ENCODE measurements at places on chromosomes 6 and 20.

DNA sequence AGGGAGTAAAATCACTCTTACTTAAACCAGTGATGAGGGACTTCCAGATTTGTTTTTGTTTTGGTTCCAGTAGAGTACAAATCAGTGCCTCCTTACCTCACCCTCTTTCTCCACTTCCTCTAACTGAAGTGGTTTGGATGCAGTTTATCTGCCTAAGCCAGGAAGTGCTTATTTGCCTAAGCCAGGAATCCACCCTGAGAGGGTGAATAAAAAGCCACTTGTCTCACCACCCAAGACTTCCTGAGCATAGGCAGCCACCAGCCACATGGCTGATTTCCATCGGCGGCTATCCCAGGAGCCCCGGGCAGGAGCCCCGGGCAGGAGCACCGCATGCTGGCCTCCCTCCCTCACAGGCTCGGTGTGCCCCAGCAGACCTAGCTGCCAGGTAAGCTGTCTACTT is 12.0 kb downstream of the LRP11 start:
- DNase-seq = no peak

DNA sequence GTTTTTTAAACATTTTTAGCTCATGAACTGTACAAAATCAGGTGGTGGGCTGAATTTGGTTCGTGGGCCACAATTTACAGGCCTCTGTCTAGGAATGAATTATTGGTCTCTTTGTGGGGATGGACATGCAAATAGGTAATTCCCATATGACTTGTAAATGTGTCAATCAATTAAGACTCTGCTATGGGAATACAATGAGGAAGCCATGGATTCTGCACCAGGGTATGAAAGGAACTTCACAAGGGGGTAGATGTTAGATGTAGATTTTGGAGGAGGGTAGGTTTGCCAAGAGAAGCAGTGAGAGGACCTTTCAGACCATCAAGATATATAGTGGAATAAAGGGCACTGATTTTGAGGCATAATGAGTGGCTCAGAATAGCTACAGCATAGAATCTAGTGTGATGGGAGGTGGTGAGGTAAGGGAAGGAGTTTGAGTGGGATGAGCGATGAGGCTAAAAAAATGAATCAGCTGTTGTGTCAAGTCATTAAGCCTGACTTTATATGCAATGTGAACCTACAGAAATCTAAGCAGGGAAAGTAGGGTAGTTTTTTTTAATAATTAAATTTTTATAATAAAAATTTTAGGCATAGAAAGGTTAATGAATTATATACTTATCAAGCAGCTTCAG is 32.6 kb upstream of the RNF182 start:
- DNase-seq = no peak

DNA sequence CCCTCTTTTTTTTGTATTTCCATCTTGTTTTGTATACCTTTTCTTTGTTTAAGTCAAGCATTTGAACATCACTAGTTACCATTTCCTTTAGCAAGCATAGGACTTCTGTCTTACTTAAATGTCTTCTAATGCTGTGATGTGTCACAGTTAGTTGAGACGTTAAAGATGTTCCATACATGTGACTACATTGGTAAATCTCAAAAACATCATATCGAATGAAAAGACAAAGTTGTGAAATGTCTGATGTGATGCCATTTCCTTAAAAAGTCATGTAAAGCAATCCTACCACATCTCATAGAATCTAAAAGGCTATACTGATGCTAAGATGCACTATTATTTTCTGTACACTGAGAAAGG is 26.8 kb downstream of the SLC16A10 start:
- DNase-seq = no peak

GRCh38 chr20:10067321-10067720 is 32.5 kb downstream of the ANKEF1 start:
- no peak for DNase-seq

- no peak for DNase-seq
These were observed 88.6 kb downstream of the PPP1R14C start for GRCh38 chr6:150231525-150231850.

DNA sequence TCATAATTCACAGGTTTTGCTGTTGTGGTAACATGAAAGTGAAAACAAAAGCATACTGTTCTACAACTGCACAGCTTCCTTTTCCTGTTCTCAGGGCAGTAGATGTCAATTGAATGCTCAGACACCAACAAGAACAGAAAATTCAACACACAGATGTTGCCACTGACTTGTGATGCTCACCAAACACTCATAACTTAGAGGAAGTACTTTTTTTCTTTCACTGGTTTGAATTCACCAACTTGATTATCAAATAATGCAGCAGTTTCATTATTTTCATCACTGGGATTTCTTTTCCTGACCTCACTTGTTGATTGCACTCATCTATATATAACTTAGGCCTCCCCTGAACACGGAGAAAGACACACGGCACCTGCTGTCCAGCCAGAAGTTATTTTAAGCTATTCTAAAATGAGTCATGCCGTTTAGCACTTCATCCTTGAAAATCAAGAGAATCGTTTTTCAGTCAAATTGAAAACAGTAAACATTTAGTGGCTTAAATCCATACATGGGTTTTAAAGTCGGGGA is 949 bp downstream of the TXLNB start:
- DNase-seq = no peak

Measured in BJ (cell line).